ENCODE measurements at places on chromosomes 5 and 9.

GRCh38 chr5:145937432-145938250 lies 1.3 kb downstream of the SH3RF2 start:
- no peak for DNase-seq

- no peak for DNase-seq
Observed at GRCh38 chr5:152106571-152106970, 181.9 kb upstream of the GLRA1 start.

DNA sequence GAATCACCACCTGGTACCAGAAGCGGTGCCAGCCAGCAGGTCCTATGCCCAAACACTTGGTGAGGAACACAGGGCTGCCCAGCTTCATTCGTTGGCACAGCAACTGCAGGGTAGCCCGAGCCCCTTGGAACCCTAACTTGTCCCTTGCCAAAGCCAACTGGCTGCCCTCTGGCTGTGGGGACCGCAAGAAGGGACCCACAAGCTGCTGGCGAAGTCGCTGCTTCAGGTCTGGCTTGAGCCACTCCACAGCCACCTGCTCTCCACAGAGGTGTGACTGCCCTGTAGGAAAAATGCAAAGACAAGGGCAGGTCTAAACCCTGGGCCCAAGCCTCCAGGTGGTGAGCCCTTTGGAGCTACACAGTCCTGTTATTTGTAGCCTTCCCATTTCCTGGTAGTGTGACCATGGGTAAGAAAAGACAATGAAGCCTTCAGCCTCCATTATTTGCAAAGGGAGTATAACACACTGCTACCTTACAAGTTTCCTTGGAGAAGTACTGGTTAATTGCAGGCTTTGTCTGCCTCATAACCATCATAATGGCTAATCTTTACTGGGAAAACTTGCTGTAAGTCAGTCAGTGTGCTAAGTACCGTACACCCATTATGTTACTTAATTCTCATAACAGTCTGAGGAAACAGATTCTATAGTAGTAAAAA lies 1.8 kb downstream of the DND1 start:
- no peak for DNase-seq

DNA sequence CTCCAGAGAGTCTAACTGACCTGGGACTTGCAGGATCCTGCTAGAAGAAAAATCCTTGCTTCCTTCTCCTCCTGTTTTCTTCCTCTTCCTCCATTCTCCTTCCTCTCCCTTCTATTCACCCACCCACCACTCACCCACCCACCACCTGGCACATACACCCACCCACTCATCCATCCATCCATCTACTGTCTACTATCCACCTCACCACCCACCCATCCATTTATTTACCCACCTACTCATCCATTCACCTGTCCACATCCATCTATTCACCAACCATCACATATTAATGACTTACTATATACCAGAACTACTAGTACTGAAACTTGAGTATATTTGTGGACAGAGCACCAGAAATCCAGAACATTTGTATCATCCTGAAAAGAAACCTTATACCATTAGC lies 49.4 kb downstream of the EHMT1 start:
- no peak for DNase-seq

DNA sequence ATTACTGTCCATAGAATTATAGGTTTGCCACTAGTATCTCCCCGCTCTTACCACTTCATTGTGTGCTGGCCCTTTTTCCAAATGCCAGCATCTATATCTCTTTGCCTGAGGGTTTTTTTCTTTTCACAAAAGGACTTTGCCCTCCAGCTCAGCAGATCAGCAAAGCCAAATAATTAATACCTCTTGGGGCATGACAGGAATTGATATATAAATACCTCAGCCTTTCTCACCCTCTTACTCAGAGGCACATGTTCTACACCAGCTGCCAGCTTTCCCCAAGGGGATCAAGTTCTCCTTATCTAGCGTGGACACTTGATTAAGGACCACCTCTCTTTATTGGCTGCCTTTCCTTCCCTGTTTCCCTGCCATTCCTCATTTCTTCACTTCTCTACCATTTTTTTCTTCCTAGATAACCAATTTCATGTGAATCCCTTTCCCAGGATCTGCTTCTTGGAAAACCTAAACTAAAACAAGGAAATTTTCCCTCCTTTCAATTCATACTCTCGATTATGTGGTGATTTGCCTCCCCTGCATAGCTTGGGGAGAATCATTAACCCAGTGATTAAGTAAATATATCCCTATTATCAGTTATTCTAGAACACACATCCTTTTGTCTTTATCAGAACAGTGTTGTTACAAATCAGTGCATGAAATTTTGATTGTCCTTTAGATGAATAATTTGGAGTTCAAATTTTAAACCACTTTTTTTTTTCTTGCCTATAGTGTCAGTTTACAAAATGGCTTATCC lies 6.9 kb upstream of the NUDT12 start:
- no peak for DNase-seq

GRCh38 chr5:95668216-95668615 lies 14.6 kb downstream of the SPATA9 start:
- DNase-seq = no peak

- no peak for DNase-seq
Observed at GRCh38 chr5:29992248-29992647, 1201.2 kb upstream of the CDH6 start.

DNA sequence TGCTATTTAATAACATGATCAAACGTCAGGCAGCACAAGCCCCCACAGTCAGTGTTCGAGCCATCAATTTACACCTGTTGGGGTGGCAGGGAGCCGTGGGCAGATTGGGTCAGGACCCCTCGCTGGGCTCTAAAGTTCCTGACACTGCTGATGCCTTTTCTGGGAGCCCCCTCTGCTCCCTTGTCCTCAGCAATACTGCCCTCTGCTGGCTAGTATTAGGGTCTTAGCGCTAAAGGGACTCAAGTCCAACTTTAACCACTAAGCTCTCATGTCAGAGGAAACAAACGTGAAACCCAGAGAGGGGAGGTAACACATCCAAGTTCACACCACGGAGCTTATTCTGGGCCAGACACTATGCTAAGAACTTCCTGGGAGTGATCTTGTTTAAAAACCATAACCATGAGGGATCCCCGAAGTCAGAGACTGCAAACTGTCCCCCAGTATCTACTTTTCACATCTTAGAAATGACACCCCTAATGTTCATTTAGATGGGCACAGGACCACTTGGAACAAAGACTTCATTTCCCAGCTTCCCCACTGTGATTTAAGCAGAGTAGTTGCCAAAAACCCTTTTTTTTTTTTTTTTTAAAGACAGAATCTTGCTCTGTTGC lies 20.4 kb downstream of the ANKS6 start:
- DNase-seq = no peak

DNA sequence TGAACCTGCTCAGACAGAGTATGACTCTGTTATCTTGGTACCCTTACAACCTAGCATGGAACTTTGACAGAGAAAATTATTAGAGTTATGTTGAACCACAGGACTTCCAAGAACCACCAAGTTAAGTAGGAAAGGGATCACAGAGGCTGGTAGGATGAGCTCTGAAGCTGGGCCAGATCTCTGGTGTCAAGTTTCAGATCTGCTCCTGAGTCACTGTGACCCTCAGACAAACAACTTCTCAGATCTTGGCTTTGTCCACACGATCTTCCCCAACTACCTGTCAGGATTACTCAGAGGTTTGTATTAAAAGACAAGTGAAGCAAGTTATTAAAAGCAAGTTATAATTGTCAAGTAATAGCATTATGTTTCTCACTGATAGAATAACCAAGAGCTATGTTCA lies 189.0 kb downstream of the SEC61B start:
- DNase-seq = no peak

DNA sequence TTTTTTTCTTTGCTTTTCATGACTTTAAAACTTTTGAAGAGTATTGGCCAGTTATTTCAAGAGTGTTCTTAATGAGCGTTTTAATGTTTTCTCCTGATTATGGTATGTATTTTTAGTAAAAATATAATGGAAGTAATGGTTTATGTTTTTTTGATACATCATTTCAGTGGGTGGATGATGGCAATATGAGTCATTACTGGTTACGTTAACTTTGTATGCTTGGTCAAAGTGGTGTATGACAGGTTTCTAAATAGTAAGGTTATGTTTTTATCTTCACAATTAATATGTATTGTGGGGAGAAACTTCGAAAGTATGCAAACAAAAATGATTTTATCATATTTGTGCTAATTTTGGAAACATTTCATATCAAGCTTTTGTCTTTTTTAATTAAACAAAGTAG lies 176.7 kb upstream of the PRDM9 start:
- no peak for DNase-seq

DNA sequence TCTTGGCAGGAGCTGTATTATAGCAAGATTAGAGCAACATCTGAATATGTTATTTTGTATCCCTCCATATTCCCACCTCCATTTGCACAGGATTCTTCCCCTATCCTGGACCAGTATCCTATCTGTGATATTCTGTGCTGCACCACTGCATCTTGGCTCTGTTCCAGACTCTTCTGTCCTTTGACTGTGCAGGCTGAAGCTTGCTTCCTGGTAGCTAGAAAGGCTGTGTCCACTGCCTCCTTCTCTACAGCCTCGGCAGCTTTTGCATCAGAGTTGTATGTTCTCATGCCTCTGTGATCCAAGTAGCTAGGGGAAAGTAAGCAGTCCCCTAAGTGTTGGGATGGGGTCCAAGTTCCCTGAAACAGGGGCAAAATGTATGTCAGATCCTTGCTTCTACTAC lies 104.1 kb downstream of the GAS1 start:
- no peak for DNase-seq

- DNase-seq = no peak
Observed at GRCh38 chr5:177531209-177531940, 14.6 kb upstream of the DDX41 start.

GRCh38 chr9:124038790-124039633 lies 27.4 kb downstream of the LHX2 start:
- no peak for DNase-seq

- DNase-seq = no peak
Observed at GRCh38 chr5:134111741-134112647, 2.5 kb upstream of the TCF7 start.

- DNase-seq = no peak
Observed at GRCh38 chr5:34916518-34916917, 1.0 kb downstream of the BRIX1 start.

- no peak for DNase-seq
Observed at GRCh38 chr5:137113939-137114338, 385.2 kb downstream of the SPOCK1 start.

GRCh38 chr5:18202164-18202563 lies 567.9 kb downstream of the TAF11L14 start:
- no peak for DNase-seq

DNA sequence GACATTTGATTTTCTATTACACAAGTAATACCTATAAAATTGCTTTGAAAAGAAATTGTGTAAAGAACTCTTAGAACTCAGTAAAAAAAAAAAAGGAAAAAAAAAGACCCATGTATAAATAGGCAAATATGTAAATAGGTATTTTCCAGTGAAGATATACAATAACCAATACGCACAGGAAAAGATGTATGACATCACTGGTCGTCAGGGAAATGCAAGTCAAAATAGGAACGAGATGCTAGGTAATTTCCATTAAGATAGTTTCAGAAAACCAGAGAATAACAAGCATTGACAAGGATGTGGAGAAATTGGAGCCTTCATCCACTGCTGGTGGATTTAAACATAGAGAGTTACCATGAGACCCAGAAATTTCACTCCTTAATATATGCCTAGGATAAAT lies 708.8 kb downstream of the MTRR start:
- no peak for DNase-seq

DNA sequence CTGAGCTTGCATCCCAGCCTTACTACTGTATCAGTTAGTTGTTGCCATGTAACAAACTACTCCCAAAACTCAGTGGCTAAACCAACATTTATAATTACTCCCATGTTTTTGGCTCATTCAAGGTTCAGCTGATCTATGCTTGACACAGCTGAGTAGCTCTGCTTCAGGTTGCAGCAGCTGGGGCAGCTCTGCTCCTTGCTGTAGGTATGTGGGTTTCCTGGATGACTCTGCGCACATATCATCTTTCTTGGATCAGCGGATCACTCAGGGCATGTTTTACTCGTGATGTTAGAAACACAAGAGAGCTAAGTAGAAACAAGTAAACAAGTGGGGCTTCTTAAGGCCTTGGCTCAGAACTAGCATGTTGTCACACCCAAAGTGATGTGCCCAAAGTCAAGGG lies 15.1 kb downstream of the TEK start:
- no peak for DNase-seq

DNA sequence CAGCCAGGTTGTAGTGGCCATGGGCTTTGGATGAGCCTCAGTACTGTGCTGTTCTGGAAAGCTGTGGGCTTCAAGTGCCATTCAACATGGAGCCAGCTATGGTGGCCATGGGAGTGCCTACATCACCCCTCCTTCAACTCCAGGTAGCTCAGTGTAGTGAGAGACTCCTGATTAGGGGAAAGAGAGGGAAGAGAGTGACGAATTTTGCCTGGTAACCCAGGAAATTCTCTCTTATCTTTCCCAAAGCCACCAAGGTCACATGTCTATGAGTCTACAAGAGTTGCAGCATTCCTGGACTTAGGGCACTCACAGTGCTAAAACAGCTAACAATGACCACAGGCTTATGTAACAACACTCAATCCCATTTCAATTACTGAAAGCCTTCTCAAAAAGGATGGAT lies 81.7 kb upstream of the SPTLC1 start:
- no peak for DNase-seq

DNA sequence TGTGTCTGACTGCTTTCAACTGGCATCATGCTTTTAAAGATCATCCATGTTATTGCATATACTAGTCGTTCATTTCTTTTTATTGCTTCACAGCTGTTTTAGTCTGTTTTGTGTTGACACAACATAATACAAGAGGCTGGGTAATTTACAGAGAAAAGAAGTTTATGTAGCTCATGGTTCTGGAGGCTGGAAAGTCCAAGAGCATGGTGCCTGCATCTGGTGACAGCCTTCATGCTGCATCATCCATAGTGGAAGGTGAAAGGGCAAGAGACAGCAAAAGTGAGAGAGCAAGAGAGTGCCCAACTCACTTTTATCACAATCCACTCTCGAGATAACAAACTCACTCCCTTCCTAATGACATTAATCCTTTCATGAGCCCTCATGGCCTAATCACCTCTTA lies 198.4 kb downstream of the NSG2 start:
- no peak for DNase-seq

- no peak for DNase-seq
Observed at GRCh38 chr5:36164461-36164860, 12.6 kb downstream of the SKP2 start.

- no peak for DNase-seq
Observed at GRCh38 chr5:107195890-107196395, 474.8 kb downstream of the EFNA5 start.

DNA sequence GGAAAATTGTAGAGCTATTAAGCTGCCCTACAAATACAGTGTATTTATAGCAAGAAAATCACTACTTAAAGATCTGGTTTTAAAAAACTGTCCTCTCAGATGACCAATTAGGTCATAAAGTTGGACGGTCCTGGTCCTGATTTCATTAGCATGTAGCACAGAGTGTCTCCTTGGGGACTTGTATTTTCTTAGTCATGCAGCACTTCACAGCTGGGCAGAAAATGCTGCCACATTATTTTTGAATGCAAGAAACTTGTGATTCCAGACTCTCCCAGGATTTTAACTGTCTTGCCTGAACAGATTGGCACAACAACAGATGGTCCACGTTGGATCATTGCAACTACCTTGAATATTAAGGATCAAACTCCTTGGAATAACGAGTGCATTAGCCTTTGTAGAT lies 348.1 kb upstream of the SGCD start:
- DNase-seq = no peak

GRCh38 chr5:171827162-171827561 lies 41.5 kb downstream of the SMIM23 start:
- no peak for DNase-seq

GRCh38 chr9:96859461-96860198 lies 5.3 kb upstream of the ZNF782 start:
- DNase-seq = no peak

Data from stimulated activated CD4-positive, alpha-beta T cell treated with anti-CD3 and anti-CD28 coated beads, TNF-alpha, amount 100 ng/mL, for 1 hour (primary cell).